Ovary (tissue), 10 donors: ENCODE measurements at places on chromosomes 1 and 21. TPM values are rescaled to one million over a fixed set of nuclear protein-coding genes. Genes with fewer than 3 reads are reported as not detected.

GRCh38 chr1:244200596-244200995 is 149.5 kb downstream of the ZBTB18 start:
- H3K36me3 ChIP-seq = no peaks in the 10 kb centered on the region
- no peaks in the 10 kb centered on the region for H3K4me1 ChIP-seq
- DNase-seq = no peak
- no peak overlapping the region for H3K27ac ChIP-seq

DNA sequence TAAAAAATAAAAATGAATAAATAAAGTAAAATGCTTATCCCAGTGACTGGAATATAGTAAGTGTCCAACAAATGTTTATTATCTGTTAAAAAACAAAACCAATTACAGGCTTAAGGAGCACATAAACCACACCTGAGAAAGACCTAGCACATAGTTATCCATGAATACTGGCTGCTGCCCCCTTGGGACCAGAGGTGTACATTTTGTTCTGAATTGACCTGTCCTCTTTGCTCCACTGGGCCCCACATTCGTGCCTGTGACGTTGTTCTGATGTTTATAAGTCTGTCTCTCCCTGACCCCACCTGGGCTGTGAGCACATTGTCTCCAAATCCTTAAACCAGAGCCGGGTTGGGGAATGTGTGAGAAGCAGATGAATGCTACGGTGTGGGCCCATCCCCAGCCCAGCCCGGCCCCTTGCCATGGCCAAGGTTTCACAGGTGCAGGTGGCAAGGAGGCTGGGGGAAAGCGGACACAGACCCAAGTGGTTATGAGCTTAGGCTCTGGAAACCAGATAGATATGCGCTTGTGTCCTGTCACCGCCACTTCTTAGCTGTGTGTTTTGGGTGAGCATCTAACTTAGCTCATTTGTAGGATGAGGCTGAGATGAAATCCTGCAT is 29.1 kb downstream of the OPRD1 start:
- no peak for DNase-seq
- no peaks in the 10 kb centered on the region for H3K4me1 ChIP-seq
- no peak overlapping the region for H3K4me3 ChIP-seq
- no peaks in the 10 kb centered on the region for H3K36me3 ChIP-seq
- H3K27ac ChIP-seq = no peak overlapping the region

The FOXO6 gene
- 4.0 TPM for total RNA-seq

DNA sequence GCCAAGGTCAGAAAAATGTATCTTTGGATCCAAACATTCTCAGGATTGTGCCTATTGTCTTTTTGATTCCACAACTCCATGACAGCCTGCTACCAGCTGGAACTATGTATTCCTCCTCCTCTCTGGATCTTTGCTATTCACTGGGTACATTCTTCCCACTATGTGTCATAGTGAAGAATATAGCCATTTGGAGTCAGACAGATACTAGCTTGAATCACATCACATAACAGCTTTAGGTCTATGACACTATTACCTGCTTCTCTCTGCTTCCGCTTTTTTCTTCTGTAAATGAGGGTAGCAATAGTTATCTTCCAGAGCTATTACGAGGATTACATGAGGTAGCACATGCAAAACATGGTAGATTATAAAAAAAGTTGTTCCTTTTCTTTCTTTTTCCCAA is 5.4 kb upstream of the EXO1 start:
- H3K4me3 ChIP-seq = no peak overlapping the region
- no peaks in the 10 kb centered on the region for H3K4me1 ChIP-seq
- no peak for DNase-seq
- no peaks in the 10 kb centered on the region for H3K36me3 ChIP-seq
- H3K27me3 ChIP-seq = no peaks in the 10 kb centered on the region
- no peak overlapping the region for H3K27ac ChIP-seq

The PTPN22 gene
- total RNA-seq = 1.8 TPM

DNA sequence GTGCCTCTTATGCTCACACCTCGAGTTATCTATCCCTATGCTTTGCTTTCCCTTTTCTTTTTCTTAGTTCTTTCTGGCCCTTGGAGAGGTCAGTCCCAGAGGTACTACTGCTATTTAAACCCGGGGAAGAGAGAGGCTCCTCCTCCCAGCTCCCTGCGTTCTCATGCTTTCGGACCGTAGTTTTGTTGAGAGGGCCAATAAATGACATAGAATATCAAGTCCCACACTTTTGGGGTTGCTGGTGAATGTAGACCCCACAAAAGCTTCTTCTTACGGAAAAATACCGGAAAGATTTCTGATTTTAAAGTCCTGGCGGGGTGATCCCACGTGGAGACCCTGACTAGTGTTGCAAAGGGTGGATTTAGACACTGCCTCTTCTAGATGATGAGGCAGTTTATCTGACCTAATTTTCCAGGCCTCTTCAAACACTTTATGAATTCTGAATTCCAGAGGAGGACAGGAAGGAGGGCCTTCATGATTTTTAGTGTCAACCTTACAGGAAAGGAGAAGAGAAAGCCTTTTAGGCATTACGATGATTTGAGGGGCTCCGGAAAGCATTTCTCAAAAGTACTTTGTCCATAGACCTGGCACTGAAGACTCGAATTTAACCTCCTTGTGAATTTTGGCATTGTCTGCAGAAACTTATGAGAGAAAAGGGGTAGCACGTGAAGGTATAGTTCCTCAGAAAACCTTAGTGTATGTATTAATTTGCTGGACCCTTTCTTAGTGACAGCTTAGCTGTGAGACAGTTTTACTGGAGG is 694 bp downstream of the TMEM167B start:
- H3K4me1 ChIP-seq = peaks cover 4% of the 10 kb centered on the region
- H3K27ac ChIP-seq = peak overlapping the region; percentile 67
- no peaks in the 10 kb centered on the region for H3K27me3 ChIP-seq
- no peak for DNase-seq

GRCh38 chr21:46472246-46472645 is 13.6 kb downstream of the DIP2A start:
- no peak for DNase-seq
- no peaks in the 10 kb centered on the region for H3K4me1 ChIP-seq
- H3K36me3 ChIP-seq = no peaks in the 10 kb centered on the region
- no peaks in the 10 kb centered on the region for H3K27me3 ChIP-seq
- no peak overlapping the region for H3K27ac ChIP-seq

The GRIK3 gene
- total RNA-seq = 0.76 TPM

The ATP6V1G3 gene
- not detected for total RNA-seq

GRCh38 chr1:39214021-39214713 is 9.7 kb downstream of the MACF1 start:
- H3K27ac ChIP-seq = peak overlapping the region; percentile 1
- DNase-seq = no peak
- H3K4me3 ChIP-seq = no peak overlapping the region

The RHCE gene
- total RNA-seq = 0.27 TPM

- H3K27ac ChIP-seq = no peak overlapping the region
- DNase-seq = no peak
- H3K27me3 ChIP-seq = no peaks in the 10 kb centered on the region
- H3K4me1 ChIP-seq = no peaks in the 10 kb centered on the region
Observed at GRCh38 chr1:194047206-194047605, 860.8 kb upstream of the B3GALT2 start.

DNA sequence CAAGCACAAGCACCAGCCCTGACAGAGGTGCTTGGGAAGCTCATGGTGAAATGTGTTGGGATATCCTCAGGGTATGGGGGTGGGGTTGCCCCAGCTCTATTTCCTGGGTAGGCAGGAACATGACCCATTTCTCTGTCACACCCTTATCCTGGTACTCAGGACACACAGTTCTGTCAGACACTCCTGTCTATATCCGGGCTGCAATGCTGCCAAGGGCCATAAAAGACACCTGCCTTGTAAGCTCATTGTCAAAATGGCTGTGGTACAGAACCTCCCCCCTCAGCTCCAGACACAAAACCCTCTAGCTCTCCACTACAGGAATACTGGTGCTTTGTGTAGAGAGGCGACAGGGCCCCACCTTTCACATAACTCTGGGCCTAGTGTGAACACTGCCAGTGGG is 636.7 kb downstream of the PLA2G4A start:
- H3K4me3 ChIP-seq = no peak overlapping the region
- no peak overlapping the region for H3K27ac ChIP-seq
- DNase-seq = no peak
- H3K4me1 ChIP-seq = no peaks in the 10 kb centered on the region

DNA sequence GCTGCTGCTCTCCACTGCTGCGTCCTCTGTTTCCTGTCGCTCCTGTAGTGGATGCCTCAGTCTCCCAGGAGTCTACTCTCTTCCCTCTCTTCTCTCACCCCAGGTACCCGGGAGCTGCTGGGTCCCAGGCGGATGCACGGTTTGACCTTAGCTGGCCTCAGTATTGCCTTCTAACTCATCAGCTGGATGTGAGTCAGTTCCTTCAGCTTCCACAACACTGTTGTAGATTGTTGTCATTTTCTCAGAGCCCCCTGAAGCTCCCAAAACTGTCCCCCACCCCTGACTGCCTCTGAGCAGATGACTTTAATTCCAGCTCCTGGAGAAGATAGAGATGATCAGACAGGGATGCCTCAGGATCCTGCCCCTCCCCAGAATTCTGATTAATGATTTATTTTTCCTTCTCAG is 7.2 kb downstream of the CNIH3 start:
- H3K36me3 ChIP-seq = no peaks in the 10 kb centered on the region
- no peak overlapping the region for H3K4me3 ChIP-seq
- no peaks in the 10 kb centered on the region for H3K4me1 ChIP-seq
- no peak for DNase-seq
- H3K27me3 ChIP-seq = no peaks in the 10 kb centered on the region

The RCC1 gene
- total RNA-seq = 17.4 TPM

- no peak for DNase-seq
- no peaks in the 10 kb centered on the region for H3K27me3 ChIP-seq
- H3K4me3 ChIP-seq = no peak overlapping the region
- no peak overlapping the region for H3K27ac ChIP-seq
- H3K4me1 ChIP-seq = no peaks in the 10 kb centered on the region
- H3K36me3 ChIP-seq = no peaks in the 10 kb centered on the region
Observed at GRCh38 chr1:214362188-214362882, 81.4 kb downstream of the SMYD2 start.

- H3K27ac ChIP-seq = peak within 1 kb of the TSS; percentile 99
- H3K4me3 ChIP-seq = peak within 1 kb of the TSS; percentile 77
- DNase-seq = peak; percentile 94
- H3K4me1 ChIP-seq = peaks cover 4% of the 10 kb centered on the region
Observed at GRCh38 chr1:155562581-155563376, at the start of gene ASH1L. TSS of gene ASH1L (minus strand) at chr1:155562803. CDS start at chr1:155521519, 41,284 bp downstream.
